ENCODE measurements at places on chromosomes 6 and 20.

- no peak for DNase-seq
These were observed 1.5 kb upstream of the VEGFA start for GRCh38 chr6:43768506-43768860.

GRCh38 chr6:147904416-147904815 is 395.9 kb downstream of the SAMD5 start:
- no peak for DNase-seq

GRCh38 chr6:151119823-151120524 is 119.8 kb upstream of the AKAP12 start:
- DNase-seq = no peak

DNA sequence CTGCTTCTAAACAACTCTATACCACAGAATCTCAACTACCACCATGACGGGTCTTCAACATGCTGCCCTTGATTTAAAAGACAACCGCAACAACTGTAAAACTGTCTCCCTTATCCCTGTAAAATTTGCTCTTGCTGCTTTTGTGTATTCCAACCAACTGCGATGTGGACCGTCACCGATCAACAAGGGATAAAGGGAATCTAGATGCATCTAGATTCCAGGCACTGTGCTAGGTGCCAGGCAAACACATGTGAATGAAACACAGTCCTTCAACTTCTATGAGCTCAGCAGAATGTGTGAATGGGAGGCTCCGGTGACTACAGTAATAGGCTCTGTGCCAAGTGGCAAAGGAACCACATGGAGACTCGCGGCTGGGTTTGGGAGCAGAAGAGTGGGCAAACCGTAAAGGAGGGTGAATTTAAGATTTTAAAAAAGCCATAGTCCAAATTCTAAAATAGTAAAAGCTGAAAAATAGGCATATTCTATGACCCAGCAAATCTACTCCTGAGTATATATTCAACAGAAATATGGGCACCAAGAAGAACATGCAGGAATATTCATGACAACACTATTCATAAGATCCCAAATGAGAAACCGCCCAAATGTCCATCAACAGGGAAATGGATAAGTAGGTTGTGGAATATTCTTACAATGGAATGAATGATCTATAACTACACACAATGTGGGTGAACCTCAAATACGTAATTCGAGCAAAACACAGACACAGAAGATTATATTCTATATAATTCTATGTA is 3.7 kb upstream of the PRND start:
- no peak for DNase-seq

- no peak for DNase-seq
These were observed 45.1 kb downstream of the ADGRF1 start for GRCh38 chr6:46996860-46997641.

DNA sequence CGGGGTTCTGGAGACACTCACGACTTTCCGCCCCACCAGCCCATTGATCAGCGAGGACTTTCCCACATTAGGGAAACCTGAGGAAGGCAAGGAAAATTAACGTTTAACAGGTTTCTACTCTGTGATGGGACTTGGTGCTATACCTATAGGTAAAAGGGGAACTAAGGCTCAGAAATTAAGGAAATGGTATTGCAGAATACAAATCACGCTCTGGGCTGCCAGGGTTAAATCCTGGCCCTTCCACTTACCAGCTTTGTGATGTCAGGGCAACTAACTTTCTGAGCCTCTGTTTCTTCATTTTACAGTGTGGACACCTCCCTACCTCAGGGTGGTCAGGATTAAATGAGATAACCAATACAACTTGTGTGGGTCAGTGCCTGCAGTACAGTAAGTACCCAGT is 8.8 kb downstream of the GNL1 start:
- no peak for DNase-seq

DNA sequence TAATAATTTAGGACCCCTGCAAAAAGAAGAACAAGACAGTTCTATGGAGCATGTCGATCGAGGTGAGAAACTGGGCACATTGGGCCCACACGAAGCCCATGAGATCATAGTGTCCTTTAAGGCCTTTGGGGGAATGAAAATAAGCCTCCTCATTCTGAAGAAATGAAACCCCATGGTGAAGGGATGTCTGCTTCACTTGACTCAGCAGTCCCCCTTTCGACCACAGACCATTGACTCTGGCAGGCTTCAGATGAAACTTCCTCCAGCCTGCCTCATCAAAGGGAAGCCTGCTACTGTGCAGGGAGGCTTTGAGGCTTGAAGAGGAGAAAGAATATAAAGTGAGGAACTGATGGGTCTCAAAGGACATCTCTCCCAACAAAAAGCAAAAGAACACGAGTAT is 144.2 kb upstream of the FBXL4 start:
- no peak for DNase-seq

Measured in natural killer cell (primary cell).